Stimulated activated CD8-positive, alpha-beta memory T cell treated with anti-CD3 and anti-CD28 coated beads, Interleukin-4, amount 100 ng/mL, for 4 hours (primary cell): ENCODE measurements at places on chromosomes 11 and 22.

GRCh38 chr11:78782725-78783124 lies 208.1 kb upstream of the NARS2 start:
- DNase-seq: no peak

GRCh38 chr11:34262531-34263081 lies 95.2 kb downstream of the ABTB2 start:
- DNase-seq: no peak

GRCh38 chr22:36991206-36991605 lies 28.0 kb downstream of the TST start:
- DNase-seq: no peak

DNA sequence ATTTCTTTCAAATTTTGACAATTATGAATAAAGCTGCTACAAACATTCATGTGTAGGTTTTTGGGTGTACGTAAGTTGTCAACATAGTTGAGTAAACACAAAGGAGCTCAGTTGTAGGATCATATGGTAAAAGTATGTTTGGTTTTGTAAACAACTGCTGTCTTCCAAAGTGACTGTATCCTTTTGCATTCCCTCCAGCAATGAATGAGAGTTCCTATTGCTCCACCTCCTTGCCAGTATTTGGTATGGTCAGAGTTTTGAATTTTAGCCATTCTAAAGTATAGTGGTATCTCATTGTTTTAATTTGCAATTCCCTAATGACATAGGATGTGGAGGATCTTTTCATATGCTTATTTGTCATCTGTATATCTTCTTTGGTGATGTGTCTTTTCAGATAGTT lies 28.0 kb upstream of the PHOX2A start:
- no peak for DNase-seq

DNA sequence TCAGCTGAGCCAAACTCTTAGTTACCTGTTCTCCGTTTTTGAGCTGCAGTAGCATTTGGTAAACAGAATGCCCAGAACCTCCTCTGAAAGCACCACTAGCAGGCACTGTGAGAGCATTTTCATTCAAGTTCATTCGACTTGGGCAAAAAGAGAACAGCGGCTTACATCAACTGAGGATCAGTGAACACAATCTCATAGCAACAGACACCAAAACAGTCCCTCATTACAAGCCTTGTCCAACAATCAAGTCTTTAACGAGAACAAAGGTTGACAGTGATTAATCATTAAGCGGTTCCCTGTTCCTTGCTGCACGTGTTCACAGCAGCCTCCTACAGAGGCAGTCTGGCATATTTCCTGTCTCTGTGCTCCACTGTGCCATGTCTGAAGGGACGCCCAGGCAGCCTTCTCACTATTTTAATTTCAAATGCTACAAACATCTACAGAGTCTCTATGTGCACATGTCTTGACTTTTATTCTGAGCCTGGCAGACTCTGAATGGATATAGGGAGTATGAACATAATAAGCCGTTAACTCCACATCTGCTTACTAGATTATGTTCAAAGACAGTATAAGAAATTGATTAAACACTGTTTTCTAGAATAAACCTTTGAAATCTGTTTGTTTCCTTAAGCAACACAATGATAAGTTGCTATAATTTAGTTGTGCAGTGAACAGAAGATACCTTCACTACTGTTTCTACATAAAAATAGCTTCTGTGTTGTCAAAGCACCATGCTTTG lies 88.3 kb upstream of the MTMR2 start:
- peak; percentile 24 for DNase-seq
